ENCODE measurements at places on chromosomes 12 and 14.

GRCh38 chr12:916240-916639, 33.3 kb downstream of the RAD52 start:
- DNase-seq = no peak

DNA sequence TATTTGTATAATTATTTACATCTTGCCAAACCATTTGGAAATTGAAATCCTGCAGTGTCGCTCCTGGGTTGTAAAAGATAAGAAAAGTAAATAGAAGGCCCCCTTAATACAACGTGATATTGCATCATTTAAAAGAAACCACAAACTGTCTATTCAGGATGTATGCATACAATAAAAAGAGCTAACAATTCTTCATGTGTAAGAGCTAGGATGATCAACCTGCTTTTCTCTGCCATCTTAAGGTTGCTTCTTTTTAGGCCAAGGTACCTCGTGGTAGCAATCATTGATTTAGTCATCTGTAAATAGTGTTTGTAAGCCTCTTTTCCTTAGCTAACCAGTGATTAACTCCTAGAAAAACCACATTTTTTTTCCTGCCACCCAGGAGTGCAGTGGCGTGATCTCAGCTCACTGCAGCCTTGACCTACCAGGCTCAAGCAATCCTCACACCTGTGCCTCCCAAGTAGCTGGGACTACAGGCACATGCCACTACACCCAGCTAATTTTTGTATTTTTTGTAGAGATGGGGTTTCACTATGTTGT, 3.3 kb upstream of the USP44 start:
- peak; percentile 46 for DNase-seq

DNA sequence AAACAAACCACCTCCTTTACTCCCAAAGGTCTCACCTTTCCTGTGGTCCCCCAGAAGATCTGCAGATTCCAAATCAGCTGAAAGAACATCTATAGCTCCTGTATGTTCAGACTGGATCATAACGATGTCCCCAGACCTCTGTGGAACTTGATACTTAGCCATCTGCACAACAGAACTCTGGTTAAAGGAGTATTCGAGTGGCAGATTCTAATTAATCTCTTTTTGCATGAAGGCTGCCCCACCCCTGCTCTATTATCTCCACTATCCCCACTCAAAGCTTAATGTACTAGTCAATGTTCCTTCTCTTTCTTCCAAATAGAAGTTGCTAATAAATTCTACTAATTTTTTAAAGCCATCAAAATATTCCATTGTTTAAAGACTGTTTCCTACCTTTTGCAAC, 22.8 kb downstream of the GSTZ1 start:
- no peak for DNase-seq

GRCh38 chr12:77354766-77355362, 289.5 kb upstream of the E2F7 start:
- DNase-seq = no peak

DNA sequence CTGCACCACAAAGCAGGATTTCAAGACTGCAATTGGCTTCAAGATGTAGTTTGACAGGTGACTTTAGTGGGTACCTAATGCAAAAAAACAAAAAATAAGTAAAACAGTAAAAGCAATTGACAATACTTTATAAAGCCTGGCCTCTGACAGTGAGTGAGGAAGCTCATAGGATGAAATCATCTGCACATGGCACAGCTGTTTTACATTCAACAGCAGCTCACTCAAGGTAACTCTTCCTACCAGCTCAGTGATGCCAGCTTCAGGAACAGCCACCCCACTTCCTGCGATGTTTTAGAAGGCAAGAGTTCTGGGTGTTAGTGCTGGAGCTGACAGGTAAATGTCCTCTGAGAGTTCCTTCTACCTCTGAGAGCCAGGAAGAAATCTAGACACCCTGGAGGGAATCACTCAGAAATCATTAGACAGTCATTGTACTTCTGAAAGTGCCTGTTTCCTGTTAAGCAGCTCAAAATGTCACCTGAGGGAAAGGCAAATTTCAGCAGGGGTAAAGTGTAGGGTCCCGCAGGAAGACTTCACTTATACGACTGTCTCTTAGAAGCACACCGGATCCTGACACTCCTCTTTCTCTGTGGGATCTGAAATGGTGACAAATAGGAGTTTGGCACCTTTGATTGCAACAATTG, 99.9 kb downstream of the FOXN3 start:
- no peak for DNase-seq

- DNase-seq = no peak
These were observed 11.3 kb downstream of the TMEM179 start for GRCh38 chr14:104593241-104593701.

GRCh38 chr14:32038876-32039275, 38.2 kb upstream of the ARHGAP5 start:
- DNase-seq = no peak

- peak; percentile 72 for DNase-seq
These were observed 85.8 kb downstream of the TNFAIP2 start for GRCh38 chr14:103209054-103209453.

DNA sequence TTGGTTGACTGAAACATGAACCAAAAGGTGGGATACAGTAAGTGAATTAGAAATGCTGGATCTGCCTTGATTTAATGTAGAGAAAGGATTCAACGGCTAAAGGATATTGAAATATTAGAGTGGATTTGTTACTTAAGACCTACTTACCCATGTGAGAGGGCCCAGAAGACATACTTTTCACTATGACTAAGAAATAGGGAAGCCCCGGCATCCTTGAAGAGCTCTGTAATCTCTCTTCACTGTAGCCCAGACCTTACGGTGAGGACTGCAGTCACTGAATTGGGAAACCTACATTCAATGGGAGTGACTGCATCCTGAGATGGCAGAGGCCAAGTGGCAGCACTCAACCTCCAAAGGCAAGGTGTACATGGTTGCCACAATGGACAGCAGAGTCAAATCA, 52.5 kb downstream of the KANSL2 start:
- no peak for DNase-seq

GRCh38 chr14:48584031-48584430, 908.6 kb upstream of the MDGA2 start:
- no peak for DNase-seq

DNA sequence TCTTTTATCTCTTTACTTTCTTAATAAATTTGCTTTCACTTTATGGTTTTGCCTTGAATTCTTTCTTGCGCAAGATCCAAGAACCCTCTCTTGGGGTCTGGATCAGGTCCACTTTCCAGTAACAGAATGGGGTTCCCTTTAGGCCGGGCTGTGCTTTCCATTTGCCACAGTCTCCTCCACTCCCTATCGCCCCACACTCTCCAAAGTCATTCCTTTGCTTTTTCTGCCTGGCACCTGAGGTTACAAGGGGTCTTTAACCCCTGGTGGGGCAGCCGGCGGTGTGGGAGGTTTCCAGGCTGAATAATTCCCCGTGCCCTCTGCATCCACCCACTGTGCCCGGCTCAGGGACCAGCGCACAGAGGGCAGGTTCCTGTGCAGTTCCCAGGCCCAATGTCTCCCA, 42.9 kb upstream of the LHX5 start:
- no peak for DNase-seq

GRCh38 chr14:90402016-90402415, 5.2 kb downstream of the CALM1 start:
- no peak for DNase-seq

DNA sequence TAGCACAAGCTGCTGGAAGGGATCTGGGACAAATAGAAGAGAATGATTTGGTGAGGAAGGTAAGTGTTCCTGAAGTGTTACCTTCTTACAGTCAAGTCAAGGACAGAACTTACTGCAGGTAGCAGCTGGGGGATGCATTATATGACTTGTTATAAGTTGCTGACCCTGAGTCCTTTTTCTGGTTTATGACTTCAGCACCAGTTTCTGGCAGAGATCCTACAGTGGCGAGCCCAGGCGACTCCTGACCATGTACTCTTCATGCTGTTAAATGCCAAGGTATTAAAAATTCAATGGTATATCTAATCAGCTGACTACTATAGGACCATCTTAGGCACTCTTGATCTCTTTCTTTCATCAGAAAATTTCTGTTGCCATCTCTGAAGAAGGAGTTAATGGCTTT, 45.1 kb upstream of the ATF1 start:
- DNase-seq = no peak

DNA sequence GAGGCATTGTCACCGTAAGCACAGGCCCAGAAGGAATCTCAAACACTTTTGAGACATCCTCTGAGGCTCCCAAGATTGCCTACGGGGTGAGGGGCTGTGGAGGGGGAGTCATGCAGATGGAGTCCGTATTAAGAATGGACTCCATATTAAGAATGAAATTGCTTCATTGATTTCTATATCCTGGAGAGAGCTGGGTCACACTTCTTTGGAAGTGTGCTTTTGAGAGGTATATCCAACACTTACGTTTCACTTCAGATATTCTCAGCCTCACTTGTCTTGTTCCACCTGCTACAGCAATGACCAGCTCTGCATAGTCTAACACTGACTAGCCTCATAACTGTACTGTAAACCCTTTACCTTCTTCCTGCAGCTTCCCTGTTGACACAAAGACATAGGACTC, 62.6 kb upstream of the ARHGAP5 start:
- DNase-seq = no peak

DNA sequence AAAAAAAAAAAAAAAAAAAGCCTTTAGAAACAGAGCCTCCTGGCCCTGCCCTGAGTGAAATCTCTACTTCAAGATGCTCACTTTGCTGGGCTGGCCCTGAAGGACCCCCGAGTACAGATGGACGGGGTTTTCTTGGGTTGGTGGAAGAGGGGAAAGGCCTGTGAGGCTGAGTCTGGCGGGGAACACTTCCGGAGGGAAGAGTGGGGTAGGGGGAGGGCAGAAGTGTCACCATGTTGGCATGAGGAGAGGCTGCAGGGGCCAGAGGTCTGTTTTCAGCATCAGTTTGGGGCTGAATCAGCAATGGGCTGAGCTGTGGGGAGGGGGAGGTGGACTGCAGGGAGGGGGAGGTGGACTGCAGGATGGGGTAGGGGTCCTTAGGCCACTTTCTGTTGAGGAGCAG, 15.3 kb downstream of the RFLNA start:
- no peak for DNase-seq

DNA sequence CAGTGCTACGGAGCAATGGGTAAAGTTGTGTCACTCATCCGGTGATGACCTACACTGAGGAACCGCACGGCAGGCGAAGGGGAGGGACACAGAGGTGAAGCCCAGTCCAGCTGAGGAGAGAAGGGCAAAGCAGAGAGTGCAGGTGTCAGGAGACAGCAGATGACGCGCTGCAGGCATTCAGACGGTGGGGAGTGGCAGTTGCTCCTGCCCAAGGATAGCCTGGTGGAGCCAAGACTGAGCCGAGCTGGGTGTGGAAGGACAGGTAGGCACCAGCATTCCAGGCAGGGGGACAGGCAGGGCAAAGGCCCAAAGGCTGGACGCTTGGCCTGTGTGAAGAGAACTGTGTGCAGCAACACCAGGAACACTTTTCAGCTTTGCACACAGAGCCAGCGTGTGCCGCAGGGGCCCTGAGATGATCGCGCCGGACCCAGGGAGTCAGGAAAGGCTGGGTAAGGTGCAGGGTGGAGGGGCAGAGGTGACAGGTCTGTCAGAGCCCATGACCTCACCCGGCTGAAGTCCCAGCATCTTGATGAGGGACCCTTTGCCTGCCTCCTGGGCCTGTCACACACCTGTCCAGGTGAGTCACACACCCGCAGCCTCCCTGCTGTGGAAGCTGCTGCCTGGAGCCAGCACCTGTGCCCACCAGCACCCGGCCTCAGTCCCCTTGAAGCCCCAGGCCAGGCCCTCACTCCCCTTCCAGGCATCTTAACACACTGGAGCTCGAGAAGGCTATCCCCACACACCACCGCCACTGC, 48.4 kb downstream of the TSPAN11 start:
- DNase-seq = no peak

DNA sequence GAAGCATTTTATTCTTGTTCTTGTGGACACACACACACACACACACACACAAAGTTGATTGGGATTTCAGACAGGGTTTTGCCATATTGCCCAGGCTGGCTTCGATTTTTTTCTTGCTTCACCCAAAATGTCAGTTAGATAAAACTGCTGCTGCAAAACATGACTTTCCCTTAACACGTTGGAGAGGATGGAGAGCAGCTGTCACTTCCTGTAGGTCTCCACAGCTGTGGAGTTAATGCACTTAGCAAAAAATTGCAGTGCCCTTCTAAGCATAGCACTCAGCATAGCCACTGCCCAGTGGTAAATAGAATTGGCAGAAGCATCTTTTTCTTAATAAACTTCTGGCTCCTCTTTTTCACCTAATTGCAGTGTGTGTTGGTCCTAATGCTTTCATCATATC, 54.5 kb downstream of the PDZRN4 start:
- DNase-seq = no peak

DNA sequence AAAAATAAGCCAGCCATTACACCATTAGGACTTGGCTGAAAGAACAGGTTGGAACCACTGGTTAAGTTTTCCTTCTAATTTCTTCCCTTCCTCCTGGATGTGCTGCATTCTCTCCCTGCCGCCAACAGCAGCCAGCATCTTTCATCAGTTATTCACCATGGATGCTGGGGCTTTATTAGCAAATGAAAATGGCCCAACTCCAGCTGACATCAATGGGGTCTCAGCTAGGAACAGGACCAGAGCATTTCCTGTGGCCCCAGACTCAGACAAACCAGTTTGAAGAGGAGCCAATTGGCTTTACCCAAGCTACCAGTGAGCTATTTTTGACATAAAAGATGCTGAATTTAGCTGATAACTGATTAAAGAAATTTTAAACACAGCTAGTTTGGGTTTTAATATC, 26.0 kb upstream of the TBX5 start:
- no peak for DNase-seq

GRCh38 chr12:63929426-63929825, 84.9 kb downstream of the SRGAP1 start:
- DNase-seq = no peak

GRCh38 chr14:28966416-28967233, 200.0 kb downstream of the FOXG1 start:
- no peak for DNase-seq

DNA sequence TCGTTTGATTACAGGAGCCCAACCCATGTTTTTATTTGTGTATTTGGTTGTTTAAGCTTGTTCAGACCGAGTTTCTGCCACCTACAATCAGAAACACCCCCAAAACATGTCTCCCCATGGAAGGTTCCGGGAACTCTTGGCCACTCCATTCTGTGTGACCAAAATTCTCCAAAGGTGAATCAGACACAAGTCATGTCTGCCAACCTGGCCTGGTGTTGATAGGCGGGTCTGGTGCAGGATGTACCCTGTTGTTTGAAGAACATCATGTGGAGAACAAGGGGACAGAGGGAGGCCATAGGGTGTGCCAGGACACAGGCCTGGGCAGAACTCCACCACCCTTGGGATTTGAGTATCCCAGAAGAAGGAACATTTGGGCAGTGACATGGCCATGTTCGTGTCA, 147.1 kb upstream of the MYL2 start:
- DNase-seq = no peak

DNA sequence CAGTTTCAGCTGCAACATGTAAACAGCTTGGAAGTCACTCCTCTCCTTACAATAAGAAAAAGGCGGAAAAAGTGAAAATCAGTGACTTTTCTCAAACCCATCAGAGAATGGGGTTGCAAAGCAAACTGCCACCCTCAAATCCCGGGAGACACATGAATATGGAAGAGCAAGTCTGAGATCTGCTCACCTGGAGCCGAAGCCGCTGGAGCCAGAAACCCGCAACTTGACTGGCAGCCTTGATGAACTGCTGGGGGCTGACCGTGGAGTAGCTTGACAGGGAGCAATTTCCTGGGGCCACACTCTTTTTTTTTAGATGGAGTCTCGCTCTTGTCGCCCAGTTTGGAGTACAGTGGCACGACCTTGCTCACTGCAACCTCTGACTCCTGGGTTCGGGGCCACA, 208.2 kb downstream of the KIF26A start:
- no peak for DNase-seq
